ENCODE measurements at places on chromosomes 11 and 22.

GRCh38 chr22:44364751-44365130 is 52.0 kb upstream of the SHISAL1 start:
- no peak for DNase-seq

- DNase-seq, result no peak
These were observed 6.3 kb downstream of the CAPN1 start for GRCh38 chr11:65187971-65188461.

GRCh38 chr22:38315823-38316363 is 1.3 kb downstream of the CSNK1E start:
- DNase-seq, result peak; percentile 31

- no peak for DNase-seq
These were observed 4.8 kb downstream of the ROBO4 start for GRCh38 chr11:124892750-124893454.

DNA sequence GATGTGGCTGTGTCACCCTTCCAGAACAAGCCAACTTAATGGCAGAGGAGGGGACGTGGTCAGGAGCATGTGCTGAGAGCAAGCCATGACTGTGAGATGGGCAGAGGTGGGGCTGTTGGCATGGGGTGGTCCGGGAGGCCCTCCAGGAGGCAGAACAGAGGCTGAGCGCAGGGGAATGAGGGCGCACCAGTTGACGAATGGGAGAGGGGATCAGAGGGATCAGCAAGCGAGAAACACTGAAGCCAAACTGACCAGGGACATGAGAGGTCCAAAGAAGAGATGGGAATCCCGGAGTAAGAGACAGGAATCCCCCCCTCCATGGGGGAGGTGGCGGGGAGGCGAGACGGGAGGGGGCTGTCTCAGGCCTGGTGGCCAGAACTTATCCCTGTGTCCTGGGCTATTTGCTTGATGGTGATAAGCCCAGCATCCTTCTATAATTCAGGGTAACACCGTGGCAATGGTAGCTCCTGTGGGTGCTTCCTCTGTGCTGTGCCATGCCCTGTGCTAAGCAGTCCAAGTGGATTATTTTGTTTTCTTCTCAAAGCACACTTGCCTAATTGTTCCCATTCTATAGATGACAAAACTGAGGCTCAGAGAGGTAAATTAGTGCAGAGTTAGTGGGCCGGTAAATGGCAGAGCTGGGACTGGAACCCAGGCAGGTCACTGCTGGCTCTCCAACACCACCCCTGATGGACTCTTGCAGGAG is 83.4 kb upstream of the SHISAL1 start:
- no peak for DNase-seq

DNA sequence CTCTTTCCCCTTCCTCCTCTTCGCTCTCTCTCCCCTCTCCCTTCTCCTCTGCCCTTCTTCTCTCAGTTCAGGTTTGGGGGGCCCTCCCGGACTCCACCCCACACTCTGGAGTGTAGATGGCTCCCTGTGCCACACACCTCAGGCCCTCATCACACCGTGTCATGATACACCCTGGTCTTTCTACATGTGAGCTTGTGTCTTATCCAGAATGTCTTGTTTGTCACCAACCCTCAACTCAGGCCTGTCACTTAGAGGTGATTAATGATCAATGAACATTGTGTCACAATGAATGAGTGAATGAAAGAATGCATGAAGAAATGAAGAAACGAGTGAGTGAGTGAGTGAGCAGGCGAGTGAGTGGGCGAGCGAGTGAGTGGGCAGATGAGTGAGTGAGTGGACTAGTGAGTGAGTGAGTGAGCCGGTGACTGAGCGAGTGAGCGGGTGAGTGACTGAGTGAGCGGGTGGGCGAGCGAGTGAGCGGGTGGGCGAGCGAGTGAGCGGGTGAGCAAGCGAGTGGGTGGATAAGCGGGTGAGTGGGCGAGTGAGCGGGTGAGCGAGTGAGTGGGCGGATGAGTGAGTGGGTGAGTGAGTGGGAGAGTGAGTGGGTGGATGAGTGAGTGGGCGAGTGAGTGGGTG is 33.8 kb downstream of the CAPN1 start:
- DNase-seq, result no peak

- no peak for DNase-seq
These were observed 60.4 kb downstream of the LARGE2 start for GRCh38 chr11:45982656-45983470.

- DNase-seq, result no peak
These were observed 38.2 kb downstream of the CYB5R2 start for GRCh38 chr11:7635137-7635536.

GRCh38 chr11:93850594-93851018 is at the start of gene VSTM5:
TSS of gene VSTM5 (minus strand) at chr11:93850618. CDS start at chr11:93850502, 116 bp downstream.
- no peak for DNase-seq

DNA sequence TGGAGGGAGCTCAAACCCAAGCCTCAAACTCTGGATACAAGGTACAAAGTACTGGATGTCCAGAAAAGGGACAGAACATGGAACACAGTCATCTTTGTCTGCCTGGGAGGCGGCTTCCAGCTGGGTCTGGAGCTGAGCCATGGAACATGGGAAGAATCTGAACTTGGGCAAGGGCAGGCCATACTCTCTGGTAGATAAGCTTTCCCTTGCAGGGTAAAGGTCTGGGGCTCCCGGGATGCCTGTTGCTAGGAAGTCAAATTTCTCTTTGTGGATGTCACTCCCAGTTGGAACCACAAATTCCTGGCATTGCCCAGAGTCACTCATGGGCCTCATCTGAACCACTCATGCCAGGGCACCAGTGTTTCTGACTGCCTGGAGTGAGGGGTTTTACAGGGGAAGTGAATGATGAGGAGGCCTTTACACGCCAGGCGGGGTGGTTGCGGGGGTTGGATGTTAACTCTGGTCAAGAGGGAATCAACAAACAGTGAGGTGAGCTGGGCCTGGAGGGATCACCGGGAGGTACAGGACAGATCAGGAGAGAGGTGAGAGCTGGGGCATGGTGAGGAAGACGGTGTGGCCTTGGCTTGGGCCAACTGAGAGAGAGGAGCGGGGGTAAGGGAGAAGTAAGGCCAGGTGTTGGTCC is 5.7 kb downstream of the FTH1 start:
- no peak for DNase-seq

- DNase-seq, result no peak
These were observed 1.7 kb downstream of the TKFC start for GRCh38 chr11:61334434-61335354.

DNA sequence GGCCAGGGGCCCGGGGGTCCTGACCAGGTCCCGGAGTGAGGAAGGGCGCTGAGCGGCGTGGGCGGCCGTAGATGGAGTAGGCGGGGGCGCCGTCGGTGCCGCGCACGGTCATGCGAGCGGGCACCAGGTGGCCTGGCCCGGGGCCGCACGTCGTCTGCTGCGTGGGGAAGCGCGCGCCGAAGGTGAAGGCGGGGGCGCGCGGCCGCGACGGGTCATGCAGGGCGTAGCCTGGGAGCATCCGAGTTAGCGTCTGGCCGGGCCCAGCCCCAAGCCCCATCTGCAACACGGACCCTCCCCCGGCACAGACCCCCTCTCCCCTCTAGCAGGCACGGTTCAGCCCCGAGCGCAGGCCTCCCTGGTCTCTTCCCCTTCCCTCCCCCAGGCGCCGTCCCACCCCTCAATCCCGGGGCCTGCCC is 1.7 kb upstream of the TYMP start:
- DNase-seq, result no peak

DNA sequence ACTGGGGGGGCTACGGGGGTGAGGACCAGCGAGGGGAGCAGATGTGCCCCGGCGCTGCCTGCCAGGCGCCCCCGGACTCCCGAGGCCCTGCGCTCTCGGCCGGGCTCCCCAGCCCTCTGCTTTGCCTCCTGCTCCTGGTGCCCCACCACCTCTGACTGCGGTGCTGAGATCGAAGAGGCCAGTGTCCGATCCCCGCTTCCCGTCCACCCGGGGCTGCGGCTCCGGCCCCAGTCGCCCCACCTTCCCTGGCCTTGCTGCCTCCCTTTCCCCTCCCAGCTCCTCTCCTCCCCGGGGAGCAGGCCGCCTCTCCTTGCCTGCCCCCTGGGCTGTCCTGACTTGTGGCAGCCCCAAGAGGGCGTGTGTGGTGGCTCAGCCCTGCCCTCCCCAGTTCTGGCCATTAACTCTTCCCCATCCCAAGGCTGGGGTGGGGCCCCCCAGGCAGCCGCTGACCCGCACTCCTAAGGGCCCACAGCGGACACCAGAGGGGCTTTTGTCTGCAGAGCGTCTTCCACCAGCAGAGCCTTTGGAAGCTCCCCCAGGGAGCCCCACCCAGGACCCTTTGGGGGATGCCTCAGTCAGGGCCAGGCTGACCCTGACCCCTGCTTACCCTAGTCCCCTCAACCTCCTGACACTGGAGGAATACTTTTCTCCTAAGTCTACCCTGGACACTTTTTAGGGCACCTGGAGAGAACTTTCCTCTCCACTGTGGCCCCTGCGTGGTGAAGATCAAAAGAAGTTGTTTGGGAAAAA is 16.6 kb downstream of the RTN4RL2 start:
- peak; percentile 59 for DNase-seq

GRCh38 chr11:128745311-128746136 is 51.7 kb downstream of the FLI1 start:
- DNase-seq, result no peak

DNA sequence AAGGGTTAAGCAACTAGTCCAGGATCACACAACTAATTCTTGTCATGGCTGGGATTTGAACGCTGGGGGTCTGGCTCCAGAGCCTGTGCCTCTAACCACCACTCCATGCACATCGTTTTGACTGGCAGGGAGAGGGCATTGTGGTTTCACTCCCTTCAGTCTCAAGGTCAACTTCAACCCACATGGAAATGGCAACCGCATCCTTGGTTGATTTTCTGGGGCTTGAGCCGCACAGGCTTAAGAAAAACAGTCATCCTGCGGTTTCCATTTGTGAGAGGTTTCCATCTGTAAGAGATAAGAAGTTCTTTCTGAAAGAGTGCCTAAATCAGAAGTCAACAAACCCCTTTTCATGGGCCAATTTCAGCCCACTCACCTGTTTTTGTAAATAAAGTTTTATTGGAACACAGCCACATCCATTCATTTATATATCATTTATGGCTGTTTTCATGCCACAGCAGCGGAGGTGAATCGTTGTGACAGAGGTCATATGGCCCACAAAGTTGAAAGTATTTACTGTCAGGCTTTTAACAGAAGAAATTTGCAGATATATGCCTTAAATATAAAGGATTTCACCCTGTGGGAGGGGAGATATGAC is 65.7 kb downstream of the SGSM1 start:
- peak; percentile 41 for DNase-seq

DNA sequence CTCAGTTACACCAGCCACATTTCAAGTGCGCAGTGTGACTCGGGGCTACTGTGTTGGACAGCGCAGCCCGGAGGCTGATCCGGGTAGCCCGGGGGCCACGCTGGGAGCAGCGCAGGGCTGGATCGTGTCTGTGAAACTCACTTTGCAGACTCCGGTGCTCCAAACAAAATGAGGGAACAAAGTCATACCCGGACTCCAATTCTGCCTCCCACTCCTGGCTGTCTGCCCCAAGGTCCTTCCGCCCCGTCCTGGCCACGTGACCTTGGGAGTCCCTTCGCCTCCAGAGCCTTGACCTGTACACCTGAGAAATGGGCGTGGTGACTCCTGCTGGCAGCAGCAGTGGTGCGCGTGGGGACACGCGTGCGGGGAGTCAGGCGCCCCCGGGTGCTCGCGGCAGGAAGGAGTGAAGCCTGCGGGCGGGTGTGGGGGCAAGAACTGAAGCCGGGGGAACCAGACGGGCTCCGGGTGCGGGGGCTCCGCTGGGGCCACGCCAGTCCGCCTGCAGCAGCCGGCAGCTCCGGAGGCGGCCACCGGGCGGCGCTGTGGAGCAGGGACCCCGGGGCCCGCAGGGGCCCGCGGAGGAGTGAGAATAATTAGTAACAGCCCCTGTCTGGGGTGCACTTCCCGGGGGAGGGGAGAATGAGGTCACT is 42.4 kb downstream of the KCNJ4 start:
- peak; percentile 15 for DNase-seq

- DNase-seq, result no peak
These were observed 23.2 kb downstream of the SERPINH1 start for GRCh38 chr11:75585293-75585670.

DNA sequence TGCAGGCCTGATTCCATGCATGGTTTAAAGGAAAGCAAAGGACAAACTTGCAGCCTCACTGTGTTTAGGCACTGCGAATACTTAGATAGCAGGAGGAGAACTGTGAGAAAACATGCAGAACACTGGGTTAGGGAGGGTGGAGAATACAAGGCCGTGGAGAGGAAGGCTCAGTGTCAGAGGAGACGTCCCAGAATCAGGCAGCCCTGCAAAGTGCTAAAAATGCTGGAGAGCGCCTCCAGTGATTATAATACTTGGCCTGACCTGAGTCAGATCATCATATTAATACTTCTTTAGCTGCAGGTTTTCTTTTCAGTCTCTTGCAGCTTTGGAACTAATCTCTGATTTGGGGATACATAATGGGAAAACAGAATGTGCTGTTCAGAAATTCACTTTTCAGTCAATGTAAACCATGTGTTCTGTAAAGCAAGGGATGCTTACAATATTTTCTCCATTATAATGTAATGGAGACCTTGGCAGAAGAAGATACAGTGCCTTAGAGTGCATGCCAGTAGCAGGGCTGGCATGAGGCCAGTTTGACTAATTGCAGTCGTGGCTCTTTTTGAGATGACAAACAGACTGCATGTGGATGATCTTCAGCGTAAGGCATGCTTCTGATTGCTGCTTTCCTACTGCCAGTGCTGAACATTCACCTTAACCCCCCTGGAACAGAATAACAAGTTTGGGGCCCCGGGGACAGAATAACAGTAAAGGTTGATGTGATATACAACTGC is 16.8 kb downstream of the EXT2 start:
- DNase-seq, result no peak
